ENCODE measurements at places on chromosomes 3 and 15.

DNA sequence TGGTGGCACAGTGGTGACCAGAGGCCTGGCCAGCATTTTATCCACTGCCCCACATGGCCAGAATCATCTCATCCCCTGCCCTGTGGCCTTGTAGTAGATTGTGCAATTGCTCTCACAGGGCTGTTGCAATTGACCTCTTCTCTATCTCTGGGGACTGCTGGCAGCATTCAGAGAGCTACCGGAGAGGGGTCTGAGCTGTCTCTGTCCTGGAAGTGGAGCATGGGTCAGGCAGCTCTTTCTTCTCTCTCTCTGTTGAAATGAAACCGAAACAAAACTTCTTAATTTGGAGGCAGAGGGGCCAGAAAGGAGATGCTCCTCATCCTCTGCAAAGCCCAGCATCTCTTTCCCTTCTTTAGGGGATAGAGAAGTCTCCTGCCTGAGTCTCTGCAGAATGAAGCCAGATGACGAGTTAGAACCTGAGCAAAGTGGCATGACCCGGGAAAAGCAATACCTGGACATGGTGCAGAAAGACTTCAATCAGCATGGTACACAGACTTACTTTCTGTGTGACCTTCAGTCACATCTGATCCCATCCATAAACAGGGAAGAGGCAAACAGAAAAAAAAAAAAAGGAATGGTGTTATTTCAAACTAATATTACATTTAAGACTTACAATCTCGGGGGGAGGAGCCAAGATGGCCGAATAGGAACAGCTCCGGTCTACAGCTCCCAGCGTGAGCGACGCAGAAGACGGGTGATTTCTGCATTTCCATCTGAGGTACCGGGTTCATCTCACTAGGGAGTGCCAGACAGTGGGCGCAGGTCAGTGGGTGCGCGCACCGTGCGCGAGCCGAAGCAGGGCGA, 144.5 kb upstream of the BCL6 start:
- DNase-seq, result no peak

- DNase-seq, result no peak
These were observed 161.9 kb downstream of the UBE2E2 start for GRCh38 chr3:23365066-23365465.

DNA sequence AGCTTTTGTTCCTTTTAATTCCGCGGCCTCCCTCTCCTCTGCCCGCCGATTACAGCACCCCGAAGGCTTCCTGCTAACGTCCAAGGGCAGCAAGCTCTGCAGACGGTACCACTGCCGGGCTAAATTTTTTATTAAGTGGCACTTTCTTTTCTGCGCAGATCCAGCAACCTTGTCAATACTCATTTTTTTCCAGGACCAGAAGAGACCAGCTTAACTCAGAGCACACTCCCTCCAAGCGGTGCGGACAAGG, 542 bp upstream of the MEIS2 start:
- DNase-seq, result no peak

GRCh38 chr3:176650478-176650877, 546.8 kb downstream of the TBL1XR1 start:
- no peak for DNase-seq

GRCh38 chr15:63382966-63383710, 1.5 kb upstream of the CA12 start:
- no peak for DNase-seq

- DNase-seq, result no peak
These were observed 36.9 kb downstream of the SH3BP5 start for GRCh38 chr3:15295506-15295905.

GRCh38 chr3:37580237-37580636, 281.4 kb upstream of the CTDSPL start:
- peak; percentile 67 for DNase-seq

DNA sequence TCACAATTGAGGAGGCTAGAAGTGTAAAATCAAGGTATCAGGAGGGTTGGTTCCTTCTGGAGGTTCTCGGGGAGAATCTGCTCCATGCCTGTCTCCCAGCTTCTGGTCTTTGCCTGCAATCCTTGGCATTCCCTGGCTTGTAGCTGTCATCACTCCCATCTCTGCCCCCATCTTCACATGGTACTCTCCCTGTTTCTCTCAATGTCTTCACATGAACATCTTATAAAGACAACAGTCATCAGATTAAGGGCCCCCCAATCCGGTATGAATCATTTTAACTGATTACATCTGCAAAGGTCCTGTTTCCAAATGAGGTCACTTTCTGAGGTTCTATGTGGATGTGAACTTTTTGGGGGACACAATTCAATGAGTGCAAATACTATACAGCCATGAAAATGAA, 113.0 kb upstream of the GALNT15 start:
- no peak for DNase-seq

DNA sequence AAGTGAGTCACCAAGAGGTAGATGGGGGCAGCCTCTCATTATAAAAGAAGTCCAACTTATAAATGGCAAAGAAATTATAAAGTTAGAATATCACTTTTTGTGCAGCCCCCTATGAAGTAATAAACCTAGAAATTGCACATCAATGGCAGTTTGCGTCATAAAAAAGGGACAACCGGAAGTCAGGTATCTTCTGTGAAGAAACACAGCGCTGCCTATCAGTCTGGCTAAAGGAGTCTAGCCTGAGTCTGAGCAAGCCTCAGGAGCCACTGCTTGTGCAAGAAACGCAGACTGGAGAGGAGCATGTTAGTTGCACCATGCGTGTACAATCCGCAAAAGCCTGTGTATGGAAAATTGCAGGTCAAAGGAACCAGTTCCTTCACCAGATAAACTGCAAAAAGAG, 178.4 kb downstream of the ARRDC4 start:
- DNase-seq, result no peak

- DNase-seq, result no peak
These were observed 264.2 kb downstream of the VPS13C start for GRCh38 chr15:61796056-61796455.

GRCh38 chr3:111695636-111696117, 100.5 kb upstream of the ZBED2 start:
- no peak for DNase-seq

DNA sequence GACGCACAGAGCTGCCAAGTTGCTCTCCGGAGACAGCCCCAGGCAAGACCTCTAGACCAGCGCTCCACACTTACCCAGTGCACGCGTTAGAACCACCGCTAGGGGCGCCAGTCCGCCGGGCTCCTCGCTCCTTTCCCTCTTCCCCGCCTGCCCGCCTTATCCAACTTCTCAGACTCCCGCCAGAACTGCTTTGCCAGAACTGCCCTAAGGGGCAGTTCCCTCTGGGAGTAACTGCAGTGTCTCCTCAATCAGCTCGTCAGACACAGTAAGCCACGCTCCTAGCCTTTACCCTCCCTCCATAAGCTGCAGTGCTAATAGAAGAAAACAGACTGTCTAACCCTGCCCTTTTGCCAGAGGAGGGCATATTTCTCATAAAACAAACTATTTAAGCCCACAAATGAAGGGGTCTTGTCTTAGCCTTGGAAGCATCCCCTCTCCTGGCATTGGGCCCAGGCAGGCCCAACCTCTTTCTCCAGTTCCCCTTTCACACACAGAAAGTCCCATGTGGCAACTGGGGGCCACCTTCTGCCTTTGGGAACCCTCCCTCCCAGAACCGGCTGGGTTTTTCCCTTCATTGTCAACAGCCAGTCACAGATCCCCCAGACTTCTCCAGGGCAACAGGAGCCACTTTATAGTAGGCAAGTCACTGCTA, 3.7 kb downstream of the BMF start:
- peak; percentile 92 for DNase-seq

GRCh38 chr15:98745179-98745578, 96.8 kb downstream of the IGF1R start:
- no peak for DNase-seq

- DNase-seq, result no peak
These were observed 77.3 kb downstream of the APBA2 start for GRCh38 chr15:28962851-28963710.

DNA sequence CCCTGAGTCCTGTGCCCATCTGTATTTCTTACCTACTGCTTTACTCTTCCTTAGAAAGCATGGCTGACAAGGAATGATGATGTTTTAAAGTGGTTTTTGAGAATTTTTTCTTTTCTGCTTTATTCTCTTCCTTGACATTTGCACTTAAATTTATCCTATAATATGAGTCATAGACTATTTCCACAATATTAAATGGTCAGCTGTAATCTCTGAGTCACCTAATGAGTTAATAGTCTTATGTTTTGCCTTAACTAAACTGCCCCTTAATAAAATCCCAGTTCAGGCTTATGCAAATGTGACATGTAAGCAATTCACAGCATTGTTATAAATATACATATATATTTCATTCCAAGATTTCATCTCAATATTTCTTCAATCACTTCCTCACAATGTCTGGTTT, 23.8 kb downstream of the MEIS2 start:
- no peak for DNase-seq

DNA sequence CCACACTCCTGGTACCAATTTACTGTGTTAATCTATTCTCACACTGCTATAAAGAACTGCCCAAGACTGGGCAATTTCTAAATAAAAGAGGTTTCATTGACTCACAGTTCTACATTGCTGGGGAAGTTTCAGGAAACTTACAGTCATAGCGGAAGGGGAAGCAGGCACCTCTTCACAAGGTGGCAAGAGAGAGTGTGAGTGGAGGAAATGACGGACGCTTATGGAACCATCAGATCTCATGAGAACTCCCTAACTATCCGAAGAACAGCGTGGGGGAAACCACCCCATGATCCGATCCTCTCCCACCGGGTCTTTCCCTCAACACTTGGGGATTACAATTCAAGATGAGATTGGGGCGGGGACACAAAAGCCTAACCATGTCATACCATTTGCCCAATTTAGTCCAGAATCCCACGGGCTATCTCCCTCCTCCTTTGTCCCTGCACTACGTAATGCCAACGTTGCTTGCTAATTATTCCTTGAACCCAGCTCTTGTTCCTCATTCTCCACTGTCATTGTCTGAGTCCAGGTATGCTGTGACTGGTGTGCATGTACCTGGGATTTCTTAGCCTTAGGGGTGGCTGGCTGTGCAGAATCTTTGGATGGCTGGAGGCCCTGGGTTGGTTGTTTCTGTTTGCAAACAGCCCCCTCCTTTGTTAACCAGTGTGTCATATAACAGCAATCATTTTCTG, 3.4 kb downstream of the PIGZ start:
- DNase-seq, result no peak

GRCh38 chr15:86060674-86061073, 19.0 kb upstream of the AGBL1 start:
- DNase-seq, result no peak

- no peak for DNase-seq
These were observed 52.4 kb downstream of the KCNMB2 start for GRCh38 chr3:178588628-178589027.

- no peak for DNase-seq
These were observed 12.9 kb downstream of the DUOX2 start for GRCh38 chr15:45100884-45101625.

GRCh38 chr3:36900474-36901443, 44.1 kb downstream of the TRANK1 start:
- no peak for DNase-seq

GRCh38 chr3:151431940-151432339, 28.9 kb downstream of the IGSF10 start:
- DNase-seq, result no peak

- DNase-seq, result no peak
These were observed 38.9 kb downstream of the LDHAL6B start for GRCh38 chr15:59245559-59245958.

DNA sequence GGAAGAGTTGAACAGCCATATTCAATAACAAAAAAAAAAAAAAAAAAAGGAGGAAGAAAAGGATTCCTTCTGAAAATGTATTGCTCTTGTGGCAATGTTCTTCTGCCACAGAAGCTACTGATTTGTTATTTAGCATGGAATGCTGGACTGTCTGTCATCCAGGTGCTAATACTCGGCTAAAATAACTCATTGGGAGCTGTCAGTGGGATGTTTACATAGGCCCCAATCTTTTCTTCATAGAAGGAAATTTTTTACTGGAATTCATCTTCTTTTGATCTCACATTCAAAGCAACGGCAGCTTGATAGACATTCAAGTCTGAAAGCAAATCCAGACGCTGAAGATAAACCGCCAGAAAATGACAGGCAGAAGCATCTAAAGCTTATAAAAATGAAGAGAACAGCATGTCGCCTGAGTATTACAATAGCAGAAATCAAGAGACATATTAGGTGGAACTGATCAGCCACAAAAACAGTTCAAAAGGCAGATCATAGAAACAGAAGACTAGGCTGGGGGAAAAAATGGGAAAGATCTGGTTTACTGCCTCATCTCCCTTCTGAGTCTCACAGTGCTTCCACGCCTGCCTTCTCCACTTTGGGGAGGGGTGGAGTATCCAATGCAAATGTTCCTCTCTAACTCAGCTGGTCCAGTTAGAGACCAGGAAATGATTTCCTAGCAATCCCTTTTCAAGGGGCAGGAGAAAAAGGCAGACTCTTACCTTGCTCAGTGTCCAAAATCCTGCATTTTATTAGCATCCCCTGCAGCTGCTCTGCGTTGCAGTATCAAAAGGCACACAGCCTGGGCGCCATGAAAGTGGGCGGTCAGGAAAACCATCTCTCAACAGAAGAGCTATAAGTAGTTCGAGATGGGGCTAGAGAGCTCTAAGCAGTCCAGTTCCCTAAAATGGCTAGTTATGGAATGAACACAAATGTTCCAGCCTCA, 451.9 kb downstream of the FOXP1 start:
- no peak for DNase-seq

- no peak for DNase-seq
These were observed 565 bp downstream of the CIB2 start for GRCh38 chr15:78130466-78131294.

DNA sequence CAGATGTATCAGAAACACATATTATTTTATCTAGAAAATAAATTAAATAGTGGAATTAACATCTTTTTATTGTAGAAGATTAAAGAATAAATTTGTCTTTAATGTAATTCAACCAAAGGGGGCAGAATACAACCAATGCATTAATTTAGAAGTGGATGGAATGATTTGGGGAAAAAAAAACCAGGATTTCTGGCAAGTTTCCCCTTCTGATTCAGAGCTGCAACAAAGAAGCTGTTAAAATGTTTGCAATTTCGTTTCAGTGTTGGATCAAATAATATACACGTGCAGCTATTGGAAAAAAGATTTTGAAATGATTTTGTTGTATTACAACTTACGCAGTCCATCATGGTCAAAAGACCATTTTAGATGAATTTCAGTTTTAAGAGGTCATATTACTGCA, 71.6 kb upstream of the ZNF280D start:
- no peak for DNase-seq

GRCh38 chr15:68022061-68022460, 32.1 kb upstream of the PIAS1 start:
- DNase-seq, result no peak

DNA sequence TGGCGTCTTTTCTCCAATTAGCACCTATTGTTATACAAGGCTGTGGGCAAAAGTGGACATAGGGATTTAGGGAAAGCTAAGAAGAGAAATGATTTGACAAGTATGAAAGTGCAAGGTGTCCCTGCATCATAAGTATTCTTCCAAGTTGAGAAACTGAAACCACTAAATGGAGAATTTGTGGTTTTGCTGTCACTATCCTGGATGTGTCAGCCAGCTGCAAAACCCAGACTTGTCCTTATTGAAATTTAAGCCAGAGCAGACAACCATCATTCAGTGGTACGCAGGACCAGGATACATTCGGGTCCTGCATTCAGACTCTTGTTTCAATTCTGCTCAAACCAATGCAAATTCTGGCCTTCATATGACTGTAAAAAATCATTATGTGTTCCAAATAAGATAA, 384.8 kb upstream of the TGFBR2 start:
- DNase-seq, result no peak
